Fibroblast of the aortic adventitia (primary cell): ENCODE measurements at places on chromosomes 6 and 20. TPM values are rescaled to one million over a fixed set of nuclear protein-coding genes. Genes with fewer than 3 reads are reported as not detected.

The DEFB132 gene
- not detected in 2 replicates for total RNA-seq

The TUBB2B gene
- 0.25 and 2.9 TPM in 2 replicates for total RNA-seq

The SLC12A5 gene
- total RNA-seq, result not detected in 2 replicates

DNA sequence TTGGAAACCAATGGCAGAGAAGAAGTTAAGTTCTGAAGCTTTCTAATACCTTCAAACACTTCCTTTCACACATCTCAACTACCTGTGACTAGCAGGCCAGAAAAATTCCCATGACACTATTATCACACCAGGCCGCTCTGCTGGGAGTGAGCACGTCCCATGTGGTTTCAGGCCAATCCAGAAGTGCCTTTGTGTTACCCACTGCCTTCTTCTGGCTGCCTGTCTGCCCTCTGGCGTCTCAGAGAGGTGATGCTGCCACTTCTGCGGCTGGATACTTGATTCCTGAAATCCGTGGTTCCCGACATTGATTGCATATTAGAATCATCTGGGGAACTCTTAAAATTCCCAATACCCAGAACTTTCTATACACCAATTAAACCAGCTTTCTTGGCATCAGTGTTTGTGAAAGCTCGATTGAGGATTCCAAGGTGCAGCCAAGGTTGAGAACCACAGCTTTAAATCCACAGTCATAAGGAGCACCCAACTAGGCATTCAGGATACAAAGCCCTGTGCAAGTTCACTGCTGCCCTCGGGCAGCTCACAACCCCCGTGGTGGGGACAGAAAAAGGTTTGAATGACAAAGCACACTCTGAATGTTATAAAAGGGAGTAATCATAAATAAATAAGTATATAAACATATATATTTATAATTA is 65.6 kb downstream of the STMND1 start:
- peak; percentile 3 for DNase-seq

GRCh38 chr6:26057899-26058298 is 29.3 kb upstream of the HFE start:
- no peak for DNase-seq

DNA sequence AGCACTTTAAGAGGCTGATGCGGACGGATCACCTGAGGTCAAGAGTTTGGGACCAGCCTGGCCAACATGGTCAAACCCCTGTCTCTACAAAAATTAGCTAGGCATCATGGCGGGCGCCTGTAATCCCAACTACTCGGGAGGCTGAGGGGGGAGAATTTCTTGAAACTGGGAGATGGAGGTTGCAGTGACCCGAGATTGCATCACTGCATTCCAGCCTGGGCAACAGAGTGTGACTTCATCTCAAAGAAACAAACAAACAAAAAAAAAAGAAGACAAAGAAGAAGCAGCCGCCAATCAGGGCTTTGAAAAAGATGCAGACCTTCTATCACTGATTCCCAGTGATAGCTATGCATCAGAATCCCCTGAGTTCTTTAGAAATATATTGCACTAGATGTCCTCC is 56.8 kb downstream of the COL9A1 start:
- no peak for DNase-seq

GRCh38 chr20:36101192-36101591 is 53.3 kb upstream of the EPB41L1 start:
- DNase-seq, result no peak

DNA sequence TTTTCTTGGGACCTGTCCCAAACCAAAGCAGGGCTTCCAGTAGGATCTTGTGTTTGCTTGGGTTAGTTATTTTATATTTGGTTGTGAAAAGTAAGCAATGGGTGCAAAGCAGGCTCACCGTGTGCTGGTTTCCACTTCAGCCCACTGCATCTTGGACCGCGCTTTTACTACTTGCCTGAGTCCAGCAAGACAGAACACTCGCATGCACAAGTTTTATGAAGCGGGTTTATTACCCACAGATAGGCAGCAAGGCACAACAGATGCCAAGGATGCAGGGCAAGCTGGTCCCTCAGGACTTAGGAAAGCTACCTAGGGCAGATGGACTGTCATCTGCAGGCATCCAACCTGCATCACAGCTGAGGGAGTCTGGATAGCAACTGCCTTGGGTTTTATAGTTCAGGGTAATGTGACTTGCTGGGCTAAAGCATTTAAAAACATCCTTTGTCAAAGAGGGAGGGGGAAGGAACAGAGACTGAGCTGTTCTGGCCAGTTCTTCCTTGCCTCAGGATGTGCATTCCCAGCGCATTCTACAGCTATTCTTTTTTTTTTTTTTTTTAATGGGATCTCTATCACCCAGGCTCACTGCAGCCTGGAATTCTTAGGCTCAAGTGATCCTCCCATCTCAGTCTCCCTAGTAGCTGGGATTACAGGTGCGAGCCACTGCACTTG is 18.5 kb downstream of the CITED2 start:
- DNase-seq, result no peak

- DNase-seq, result peak; percentile 81
Observed at GRCh38 chr6:159646116-159646515, 46.9 kb downstream of the SOD2 start.

DNA sequence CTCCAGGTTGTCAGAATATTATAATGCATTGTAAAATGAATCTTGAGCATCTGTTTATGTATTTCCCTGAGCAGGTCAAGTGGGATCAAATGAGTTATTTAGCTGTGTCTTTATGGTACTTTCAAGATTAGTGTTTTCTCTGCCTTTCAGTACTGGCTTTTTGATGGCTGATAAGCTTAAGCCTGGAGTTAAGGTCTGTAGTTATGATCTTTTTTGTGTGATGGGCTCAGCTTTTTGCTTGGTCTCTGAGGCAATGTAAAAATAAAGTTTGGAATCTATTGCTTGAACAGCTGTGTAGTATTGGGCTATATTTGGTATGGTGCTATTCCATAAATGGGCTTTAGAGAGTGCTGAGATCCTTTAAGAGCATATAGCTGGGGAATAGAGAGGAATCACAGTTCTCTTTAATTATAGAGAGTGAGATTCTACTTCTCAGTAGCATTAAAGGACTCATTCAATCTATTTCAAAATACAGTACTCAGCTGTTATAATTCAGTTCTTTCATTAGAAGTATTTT is 40.7 kb downstream of the ZNF451 start:
- DNase-seq, result peak; percentile 19

GRCh38 chr6:37289931-37290330 is 32.0 kb upstream of the TMEM217 start:
- DNase-seq, result no peak

DNA sequence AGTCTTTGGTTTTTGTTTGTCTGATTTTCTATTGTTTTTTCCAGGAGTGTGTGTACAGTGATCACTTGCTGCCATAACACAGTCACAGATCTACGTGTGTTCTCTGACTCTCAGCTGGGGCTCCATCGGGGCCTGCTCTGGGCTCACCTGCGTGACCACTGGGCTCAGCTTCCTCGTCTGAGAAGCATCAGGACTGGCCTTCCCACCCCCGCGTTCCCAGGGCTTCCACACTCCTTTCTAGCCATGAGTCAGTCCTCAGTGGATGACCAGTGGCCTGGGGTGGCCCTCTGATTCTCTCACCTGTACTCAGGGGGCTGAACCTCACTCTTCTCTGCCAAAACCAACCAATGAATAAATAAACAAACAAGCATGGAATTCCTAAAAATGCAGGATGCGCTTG is 14.5 kb downstream of the THBS2 start:
- DNase-seq, result no peak
